KBM-7 (cell line): ENCODE measurements at places on chromosomes 12 and 14.
A peak's percentile ranks its signal among the peaks of the same experiment; 100 is the strongest.

DNA sequence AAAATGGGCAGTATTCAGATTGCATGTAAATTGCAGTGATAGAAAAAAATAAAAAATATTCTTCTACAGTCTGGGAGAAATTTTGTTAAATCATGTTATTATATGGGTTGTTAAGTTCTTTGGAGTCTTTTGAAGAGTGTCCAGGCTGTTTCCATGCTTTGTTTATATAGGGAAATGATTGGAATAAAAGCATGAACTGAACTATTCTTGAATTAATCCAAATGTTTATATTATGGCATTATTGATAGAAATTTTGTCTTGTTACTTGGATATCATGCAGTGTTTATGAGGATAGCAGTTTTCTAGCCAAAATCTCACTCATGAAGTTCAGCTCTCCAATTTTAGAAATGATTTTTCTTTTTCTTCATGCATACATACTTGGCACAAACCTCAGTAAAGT, 108.2 kb upstream of the NAV3 start:
- no peak for DNase-seq

- DNase-seq, result no peak
Measured at GRCh38 chr14:76012354-76012753, 26.8 kb downstream of the IFT43 start.

GRCh38 chr12:110698171-110698902, 9.4 kb upstream of the HVCN1 start:
- DNase-seq, result peak; percentile 94

- no peak for DNase-seq
Measured at GRCh38 chr12:67239061-67239460, 30.1 kb upstream of the CAND1 start.

DNA sequence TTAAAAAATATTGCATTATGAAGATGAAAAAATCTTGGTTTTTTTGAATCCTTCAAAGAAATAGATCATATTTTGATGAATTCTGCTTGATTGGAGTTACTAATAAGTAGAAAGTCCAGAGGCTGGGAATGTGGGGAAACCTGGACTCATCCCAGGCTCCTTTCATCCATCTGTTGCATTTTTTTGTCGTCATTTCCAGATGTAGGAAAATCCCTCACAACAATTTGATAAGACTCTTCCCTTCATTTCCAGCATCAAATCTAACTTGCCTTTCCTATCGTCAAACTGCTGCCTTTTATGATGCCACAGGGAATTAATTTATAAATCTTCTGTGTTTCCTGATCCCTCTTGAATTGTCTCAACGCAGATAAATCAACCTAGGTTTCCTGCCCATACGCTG, 211.6 kb downstream of the FBXL14 start:
- DNase-seq, result no peak

DNA sequence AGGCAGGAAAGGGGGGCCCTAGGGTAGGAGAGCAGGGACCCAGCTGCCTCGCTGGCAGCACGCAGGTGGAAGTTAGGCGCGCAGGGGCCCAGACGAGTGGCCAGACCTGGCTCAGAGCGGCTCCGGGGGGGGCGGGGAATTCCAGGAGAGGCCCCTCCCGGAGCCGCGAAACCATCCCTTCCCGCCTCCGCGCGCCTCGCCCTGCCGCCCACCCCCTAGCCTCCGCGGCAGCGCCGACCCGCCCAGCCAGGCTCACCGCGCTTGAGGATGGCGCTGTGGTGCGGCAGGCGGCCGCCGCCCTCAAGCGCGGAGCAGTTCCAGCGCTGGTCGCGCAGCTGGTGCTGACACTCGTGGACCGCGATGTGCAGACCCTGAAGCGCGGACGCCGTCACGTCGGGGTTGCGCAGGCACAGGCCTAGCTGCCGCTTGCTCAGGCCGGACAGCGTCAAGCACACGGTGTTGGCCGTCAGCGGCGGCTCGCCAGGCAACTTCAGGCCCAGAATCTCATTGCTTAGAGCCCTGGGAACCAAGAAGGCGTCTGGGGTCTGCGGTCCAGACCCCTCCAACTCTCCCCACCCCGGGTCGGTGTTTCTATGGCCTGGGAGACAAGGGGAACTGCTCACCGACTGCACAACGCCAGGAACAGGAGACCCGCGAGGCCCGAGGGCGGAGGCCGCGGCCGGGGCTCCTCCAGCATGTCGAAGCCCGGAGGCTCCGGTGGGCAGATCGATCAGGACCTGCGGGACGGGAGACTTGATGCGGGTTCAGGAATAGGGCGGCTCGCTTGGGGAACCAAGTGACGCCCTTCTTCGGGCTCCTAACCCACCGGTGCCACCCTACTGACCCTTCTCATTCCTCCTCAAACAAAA, 1.5 kb downstream of the WNT10B start:
- DNase-seq, result no peak

DNA sequence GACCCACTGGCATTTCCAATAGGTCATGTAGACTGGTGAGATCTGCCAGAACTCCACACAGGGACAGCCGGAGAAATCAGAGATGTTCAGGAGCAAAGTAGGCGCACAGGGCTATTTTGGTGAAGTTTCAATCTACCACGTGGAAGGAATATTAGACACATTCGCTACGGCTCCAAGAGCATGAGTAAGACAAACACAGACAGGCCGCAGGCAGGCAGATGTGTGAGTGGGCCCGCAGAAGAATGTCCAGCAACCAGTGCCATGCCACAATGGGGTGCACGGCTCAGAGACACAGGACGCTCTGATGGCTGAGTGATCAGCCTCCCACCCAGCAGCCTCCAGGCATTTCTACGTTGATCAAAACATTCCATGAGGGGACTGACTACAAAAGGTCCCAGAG, 10.4 kb downstream of the SLC15A4 start:
- no peak for DNase-seq

DNA sequence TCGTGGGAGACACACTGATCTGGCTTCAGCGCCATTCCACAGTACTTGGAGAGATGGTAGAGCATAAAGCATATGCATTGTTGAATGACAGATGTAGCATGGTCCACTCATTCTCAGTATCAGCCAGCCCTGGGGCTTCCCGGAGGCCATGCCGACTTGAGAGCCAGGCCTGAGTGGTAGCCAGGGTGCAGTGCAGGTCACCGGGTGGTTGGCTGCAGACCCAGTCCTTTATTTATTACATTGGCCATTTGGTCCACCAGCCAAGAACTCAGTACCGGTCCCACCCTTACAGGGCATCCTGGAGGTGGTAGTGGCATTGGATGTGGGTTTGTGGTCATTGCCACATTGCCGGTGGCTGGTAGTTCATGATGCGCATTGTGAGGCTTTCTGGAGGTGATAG, 121.6 kb upstream of the RTL1 start:
- DNase-seq, result no peak

- no peak for DNase-seq
Measured at GRCh38 chr14:70716958-70717357, 75.2 kb downstream of the TTC9 start.

GRCh38 chr14:23443881-23444280, 8.4 kb upstream of the MYH7 start:
- no peak for DNase-seq

GRCh38 chr12:122187466-122187865, 4.5 kb downstream of the LRRC43 start:
- DNase-seq, result no peak

DNA sequence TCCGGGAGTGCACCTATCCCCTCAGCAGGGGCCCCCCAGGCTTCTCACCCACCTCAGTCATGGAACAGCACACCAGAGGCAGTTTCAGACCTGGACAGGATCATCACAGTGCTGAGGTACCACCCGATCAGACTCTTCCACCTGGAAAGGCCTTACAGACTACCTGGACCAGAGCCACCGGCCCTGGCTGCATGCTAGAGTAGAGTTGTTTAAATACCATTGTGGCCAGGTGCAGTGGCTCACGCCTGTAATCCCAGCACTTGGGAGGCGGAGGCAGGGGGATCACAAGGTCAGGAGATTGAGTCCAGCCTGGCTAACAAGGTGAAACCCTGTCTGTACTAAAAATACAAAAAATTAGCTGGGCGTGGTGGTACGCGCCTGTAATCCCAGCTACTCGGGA, 61.5 kb downstream of the TSPAN11 start:
- DNase-seq, result no peak

GRCh38 chr12:100593490-100593889, 20.0 kb downstream of the GAS2L3 start:
- no peak for DNase-seq

- no peak for DNase-seq
Measured at GRCh38 chr12:109529691-109530640, 43.3 kb downstream of the MMAB start.
